ENCODE measurements at places on chromosomes 12 and 14.

DNA sequence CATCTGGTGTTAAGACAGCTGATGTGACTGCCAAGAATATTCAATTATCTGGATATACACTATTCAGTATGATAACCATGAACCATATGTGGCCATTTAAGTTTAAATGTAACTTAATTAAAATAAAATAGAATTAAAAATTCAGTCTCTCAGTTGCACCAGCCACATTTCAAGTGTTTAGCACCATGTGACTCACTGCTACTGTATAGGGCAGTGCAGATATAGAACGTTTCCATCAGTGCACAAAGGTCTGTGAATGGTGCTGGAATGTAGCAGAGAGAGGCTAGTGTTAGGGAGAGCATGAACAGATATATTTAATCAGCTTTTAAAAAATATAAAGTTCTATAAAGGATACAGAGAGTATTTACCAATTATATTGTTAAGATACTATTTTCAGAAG, 28.7 kb downstream of the ARID4A start:
- DNase-seq = no peak

DNA sequence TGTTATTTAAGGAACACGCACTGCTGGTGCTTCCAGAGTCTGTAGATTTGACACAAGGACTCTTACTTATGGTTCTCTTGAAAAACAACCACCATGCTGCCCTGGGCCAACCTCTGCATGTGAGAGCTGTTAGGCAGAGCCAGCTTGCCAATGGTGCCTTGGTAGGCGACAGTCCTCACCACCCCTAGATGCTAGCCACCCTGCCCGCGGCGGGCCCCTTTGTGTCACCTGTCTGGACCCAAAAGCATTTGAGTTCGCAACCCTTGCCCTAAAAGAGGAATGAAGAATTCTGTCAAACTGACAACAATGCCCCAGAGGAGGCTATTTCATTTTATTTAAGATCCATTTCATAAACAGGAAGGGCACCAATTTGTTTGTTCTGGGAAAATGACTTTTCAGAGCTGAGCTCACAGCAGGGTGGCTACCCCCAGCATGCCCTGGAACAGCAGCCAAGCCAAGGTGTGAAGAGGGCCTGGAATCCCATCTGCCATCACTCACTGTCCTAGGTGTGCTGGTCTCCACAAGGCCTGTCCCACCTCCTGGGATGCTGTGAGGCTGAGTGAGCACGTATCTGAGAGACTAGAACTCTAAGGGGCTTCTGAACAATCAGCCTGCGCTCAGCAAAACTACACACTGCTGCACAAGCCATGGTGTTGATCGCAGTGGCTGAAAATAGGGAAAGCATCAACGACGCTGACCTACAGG, 63.8 kb upstream of the FZD10 start:
- no peak for DNase-seq

- no peak for DNase-seq
Observed at GRCh38 chr12:127363392-127363791, 903.6 kb upstream of the TMEM132C start.

DNA sequence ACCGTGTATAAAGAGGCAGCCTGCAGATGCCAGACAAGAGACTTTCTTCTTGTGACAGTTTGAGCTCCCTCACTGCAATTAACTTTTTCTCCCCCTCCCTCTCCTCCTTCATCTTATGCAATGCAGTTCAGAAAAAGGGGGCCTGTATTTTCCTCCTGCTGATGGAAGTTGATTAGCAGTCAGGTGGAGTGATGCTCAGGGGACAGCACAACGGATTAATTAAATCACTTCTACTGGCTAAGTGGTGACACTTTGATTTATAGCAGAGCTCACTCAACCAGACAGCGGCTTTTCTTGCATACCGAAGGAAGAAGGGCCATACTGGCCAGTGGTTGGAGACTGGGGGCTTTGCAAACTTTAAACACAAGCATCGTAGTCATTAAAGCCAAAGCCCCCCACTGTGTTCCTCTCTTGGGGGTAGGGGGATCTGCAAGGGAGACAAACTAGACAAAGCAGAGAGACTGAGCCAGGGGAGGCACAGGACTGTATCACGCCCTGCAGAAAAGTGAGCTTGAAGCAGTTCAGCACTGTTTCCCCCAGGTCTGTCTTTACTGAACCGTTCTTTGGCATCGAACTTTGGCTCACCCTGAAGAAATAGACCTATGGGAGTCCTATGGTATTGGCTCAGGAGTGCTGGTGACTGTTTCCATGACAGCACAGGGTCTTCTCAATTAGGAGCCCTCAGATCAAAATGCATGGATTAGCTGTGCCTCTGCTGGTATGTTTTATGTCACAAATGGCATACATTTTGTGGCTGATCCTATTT, 47.7 kb downstream of the SPRING1 start:
- no peak for DNase-seq

DNA sequence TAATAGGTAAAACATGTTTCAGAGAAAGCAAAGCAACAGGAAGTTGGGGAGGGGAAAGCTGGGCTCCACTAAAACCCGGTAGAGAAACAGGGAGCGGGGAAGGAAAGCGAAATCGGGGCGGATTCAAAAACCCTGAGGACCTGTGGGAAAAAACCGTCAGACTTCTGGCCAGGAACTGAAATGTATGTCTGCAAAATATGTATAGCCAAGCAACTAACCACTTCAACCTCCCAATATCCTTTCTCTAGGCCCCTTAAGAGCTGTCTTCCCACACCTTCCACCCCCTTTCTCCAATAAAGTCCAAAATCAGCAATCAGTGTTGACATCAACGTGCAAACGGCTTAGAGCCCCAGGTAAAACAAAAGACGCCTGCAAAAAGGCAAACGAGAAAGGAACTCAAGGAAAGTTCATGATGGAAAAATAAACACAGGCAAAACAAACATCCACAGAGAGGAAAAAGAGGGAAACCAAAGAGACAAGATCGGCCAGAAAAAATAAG, 32.8 kb downstream of the SIX1 start:
- DNase-seq = no peak

GRCh38 chr12:126974779-126975178, 1292.2 kb upstream of the TMEM132C start:
- DNase-seq = no peak

GRCh38 chr12:46901464-46902205, 75.8 kb upstream of the SLC38A4 start:
- DNase-seq = no peak

GRCh38 chr14:53606203-53606602, 350.4 kb downstream of the BMP4 start:
- no peak for DNase-seq

DNA sequence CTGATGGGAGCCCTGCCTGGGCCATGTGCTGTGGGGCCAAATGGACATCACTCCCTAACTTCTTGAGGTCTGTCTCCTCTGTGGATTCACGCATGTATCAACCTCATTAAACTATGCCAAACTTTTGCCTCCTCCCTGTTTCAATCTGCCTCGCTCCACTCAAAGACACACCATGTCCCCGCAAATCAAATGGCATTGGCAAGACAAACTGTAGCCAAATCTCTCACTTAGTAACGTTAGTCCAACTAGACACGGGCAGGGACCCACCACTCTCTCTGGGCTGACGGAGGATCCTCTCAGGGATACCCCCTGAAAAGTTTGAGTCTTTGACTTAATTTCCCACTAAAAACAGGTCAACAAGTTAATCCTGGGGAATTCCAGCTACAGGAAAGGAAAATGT, 8.0 kb downstream of the ZBTB39 start:
- DNase-seq = no peak

DNA sequence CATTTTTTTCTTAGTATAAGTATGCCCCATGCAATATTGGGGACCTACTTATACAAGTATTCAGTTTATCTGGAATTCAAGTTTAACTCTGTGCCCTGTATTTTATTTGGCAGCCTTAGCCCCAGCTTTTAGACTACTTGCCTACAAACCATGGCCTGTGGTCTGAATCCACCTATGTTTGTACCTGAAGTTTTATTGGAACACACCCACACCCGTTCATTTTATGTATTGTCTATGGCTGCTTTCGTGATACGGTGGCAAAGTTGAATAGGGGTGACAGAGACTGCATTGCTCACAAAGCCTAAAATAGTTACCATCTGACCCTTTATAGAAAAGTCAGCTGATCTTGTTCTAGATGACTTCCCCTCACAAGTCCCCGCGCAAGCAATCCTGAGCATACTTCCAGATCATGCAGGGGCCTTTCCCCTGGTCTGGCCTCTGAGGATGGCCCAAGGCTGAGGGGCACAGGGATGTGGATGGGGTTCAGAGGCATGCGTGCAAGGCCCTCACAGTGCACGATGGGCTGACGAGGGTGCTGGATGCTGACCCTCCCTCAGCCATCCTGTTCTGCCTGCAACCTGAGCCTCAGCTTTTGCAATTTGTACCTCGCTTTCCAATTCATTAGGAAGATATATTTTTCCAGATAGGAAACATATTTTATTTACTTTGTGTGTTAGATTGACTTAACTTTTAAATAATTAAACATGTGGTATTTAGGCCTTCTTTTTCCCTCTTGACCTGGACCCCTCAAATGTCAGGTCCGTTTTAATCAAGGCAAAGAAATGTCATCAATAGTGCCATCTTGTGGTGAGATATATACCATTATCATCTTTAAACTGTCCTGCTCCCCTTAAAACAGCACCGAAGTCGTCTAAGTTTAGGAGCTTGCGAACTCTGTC, 527.3 kb upstream of the CCDC196 start:
- no peak for DNase-seq

DNA sequence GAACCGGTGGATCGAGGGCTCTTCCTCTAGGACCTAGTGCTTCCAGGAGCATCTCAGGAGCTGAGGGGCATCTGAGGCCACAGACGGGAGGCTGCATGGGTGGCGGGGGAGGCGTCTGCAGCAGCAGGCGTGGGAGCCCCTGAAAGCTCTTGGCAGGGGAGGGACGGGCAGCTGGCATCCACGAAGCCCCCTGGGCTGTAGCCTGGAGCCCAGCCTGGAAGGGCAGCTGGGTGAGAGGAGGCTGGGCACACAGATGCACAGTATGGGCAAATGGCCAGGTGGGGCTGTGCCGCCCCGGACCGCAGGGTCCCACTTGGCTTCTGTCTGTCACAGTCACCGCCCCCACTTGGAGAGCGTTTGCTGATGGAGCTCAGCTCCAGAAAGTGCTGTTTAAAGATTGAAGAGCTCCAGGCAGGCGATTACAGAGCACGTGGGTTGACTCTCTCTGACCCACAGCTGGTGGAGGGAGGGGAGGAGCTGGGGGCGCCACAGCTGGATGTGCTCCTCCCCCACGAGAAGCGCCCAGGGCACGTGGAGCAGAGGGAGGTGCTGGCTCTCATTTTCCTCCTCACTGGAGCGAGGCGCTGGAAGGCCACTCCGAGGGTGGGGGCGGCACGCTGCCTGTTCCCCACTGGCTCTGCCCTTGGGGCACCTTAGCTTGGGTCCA, 155.0 kb upstream of the C14orf180 start:
- DNase-seq = no peak

GRCh38 chr14:69716478-69717187, 50.3 kb upstream of the SRSF5 start:
- no peak for DNase-seq

DNA sequence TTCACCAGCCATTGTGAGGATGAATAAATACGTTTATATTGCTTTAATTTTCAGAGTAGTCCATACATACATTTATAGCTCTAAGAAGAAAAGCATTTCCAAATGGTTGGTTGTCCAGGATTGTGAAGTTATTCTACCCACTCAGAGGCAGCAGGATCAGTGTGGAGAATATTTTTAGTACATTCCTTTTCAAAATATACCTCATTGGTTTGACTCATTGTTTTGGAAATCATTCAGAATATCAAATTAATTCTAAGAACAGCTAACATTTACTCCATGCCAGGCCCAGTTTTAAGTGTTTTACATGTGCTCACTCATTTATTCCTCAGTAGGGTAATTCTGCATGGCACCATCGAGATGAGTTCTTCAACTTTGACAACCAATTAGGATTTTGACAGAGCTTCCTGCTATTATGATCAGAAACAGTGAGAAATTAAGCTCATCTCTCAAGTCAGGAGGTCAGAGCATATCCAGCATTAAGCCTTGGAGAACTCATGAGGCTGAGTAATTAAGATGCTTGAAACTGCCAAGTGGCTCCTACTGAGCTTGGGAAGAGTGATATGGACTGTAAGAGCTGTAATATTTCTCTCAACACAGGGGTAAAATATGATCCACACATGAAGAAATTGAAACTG, 153.3 kb upstream of the CLEC14A start:
- DNase-seq = no peak

DNA sequence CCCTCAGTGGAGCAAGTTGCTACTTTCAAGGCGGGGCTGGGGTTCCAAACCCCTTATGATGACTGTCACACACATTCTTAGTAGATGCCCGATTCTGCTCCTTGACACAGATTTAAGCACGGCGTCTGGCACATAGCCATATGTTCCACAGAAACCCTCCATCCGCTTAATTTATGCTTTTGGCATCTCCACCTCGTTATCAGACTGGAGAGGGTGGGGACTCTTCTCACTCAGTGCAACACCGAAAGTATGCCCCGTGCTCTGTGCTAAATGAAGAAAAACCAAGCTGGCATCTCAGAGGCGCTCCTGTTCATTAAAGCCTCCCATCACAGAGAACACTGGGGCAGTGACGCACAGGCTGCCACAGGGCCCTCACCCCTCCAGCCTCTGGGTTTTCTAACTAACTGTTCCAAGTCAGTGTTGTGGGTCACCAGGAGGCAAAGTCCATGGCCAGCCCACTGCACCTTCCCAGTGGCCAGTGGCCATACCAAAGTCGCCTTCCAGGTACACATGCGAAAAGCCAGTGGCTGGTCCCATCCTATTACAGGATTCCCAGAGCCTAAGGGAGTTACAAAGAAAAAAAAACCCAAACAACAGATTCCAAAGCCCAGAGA, 27.3 kb downstream of the CCDC88C start:
- DNase-seq = no peak

DNA sequence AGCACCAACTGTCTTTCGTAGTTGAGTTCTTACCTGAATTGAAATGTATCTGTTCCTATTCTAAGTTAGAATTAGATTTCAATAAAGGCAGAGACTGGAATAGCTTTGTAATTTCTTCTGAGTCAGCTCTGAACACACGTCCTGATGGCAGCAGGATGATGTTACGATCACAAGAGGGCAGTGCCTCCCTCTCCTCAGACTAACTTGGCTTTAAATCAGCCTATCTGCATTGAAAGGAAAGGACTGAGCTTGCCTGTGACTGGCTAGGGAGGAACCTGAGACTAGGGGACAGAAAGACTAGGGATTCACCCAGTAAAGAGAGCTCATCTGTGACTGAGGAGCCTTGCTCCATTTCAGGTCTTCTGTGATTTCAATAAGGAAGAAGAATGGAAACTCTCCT, 323.7 kb upstream of the OR4E1 start:
- no peak for DNase-seq

- no peak for DNase-seq
Observed at GRCh38 chr12:66947119-66947518, 268.2 kb upstream of the GRIP1 start.

DNA sequence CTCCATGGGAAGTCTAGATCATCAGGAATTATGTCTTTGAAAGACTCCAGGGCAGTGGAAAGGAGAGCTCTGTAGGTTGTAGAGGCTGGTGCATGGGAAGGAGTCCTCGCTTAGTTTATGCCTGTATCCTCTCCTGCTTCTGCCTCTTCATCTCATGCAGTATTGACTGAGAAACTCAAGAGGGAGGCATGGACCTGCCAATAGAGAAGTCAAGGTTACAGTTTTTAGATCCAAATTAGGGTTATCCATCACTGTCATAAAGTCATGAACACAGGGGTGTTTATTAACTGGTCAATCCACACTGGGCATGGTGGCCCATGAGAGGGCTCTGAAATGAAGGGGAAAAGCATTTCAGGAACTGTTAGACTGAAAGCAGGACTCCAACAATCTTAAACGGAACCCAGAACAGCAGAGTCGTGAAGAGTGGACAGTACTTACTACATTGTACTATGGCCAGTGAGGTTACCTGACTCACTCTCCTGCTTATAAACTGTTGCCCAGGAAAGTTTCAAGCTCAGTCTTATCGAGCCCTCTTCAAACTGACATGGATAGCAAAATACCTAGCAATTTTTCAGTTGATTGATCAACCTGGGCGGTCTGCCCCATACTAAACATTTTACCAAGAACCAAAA, 30.1 kb upstream of the DHRS7 start:
- DNase-seq = no peak

Data from pancreas (tissue), 10 donors.